ENCODE measurements at places on chromosomes 2 and 18.

- no peak for DNase-seq
These were observed 69.7 kb downstream of the DCC start for GRCh38 chr18:52409727-52410126.

DNA sequence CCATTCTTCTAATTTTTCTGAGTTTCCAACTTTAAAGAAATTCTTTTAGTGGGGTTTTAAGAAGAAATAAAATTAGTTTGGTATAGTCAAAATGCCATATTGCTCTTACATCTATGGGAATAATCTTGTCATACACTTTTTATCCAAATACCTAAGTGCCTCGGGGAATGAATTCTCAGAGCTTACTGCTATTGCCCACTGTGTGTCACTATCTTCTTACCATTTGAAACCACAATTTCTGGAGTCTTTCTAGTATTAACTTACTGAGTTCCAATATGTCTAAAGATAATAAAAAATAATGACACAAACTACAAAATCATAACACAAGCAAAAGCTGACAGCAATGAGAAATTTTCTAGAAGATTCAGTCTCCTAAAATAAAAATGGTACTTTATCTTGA, 23.7 kb upstream of the DNAH6 start:
- DNase-seq = no peak

- no peak for DNase-seq
These were observed 232.7 kb upstream of the UBE2E3 start for GRCh38 chr2:180747728-180748127.

- DNase-seq = no peak
These were observed 57.3 kb downstream of the SLC8A1 start for GRCh38 chr2:40394597-40394996.
